HepG2 (cell line): ENCODE measurements at places on chromosomes 16 and 17. TPM values are rescaled to one million over a fixed set of nuclear protein-coding genes. Genes with fewer than 3 reads are reported as not detected.

GRCh38 chr16:4847774-4848587 lies 700 bp downstream of the UBN1 start:
- DNase-seq: peak; percentile 29
- peaks cover 21% of the 10 kb centered on the region; the same call in 2 of the 3 replicates for H3K36me3 ChIP-seq
- H3K4me1 ChIP-seq: peaks cover 52% of the 10 kb centered on the region
- no peaks in the 10 kb centered on the region for H3K27me3 ChIP-seq

GRCh38 chr16:878072-878784 lies 77.7 kb upstream of the GNG13 start:
- no peak overlapping the region for H3K4me3 ChIP-seq
- H3K27ac ChIP-seq: no peak overlapping the region
- no peaks in the 10 kb centered on the region for H3K4me1 ChIP-seq
- no peak for DNase-seq

TMC7 gene
- total RNA-seq: 1.2 TPM in 2 replicates

MAF gene
- total RNA-seq: 0.10 and 0.31 TPM in 2 replicates

CCL1 gene
- not detected in 2 replicates for total RNA-seq

DNA sequence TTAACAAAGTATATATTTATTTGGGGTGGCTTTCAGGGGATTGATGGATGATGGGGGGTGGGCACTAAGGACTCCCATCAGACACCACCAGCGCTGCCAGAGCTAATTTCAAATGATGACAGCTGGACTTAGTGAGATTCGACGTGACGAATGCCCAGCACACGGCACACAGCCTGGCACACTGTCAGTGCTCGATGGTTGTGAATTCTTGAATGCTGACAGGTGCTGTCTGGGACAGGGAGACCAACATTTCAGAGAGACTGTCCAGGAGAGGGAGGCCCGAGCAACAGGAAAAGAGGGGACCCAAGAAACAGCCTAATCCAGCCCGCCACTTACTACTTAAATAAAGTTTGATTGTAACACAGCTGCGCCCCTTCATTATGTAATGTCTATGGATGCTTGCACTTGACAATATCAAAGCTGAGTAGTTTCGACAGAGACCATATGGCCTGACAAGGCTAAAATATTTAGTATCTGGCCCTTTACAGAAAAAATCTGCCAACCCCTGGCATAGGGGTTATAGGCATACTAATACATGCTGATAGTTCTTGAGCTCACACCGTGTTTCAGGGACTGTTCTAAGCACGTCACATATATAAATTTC lies 6.2 kb upstream of the MPRIP start:
- H3K36me3 ChIP-seq: no peaks in the 10 kb centered on the region
- H3K27me3 ChIP-seq: no peaks in the 10 kb centered on the region; the same call in 1 of the 2 replicates
- peaks cover 60% of the 10 kb centered on the region for H3K4me1 ChIP-seq

- H3K4me1 ChIP-seq: no peaks in the 10 kb centered on the region
- no peak for DNase-seq
- H3K4me3 ChIP-seq: no peak overlapping the region
- no peaks in the 10 kb centered on the region for H3K27me3 ChIP-seq
- no peak overlapping the region for H3K27ac ChIP-seq
- H3K36me3 ChIP-seq: no peaks in the 10 kb centered on the region
Measured at GRCh38 chr16:58379736-58380135, 12.5 kb upstream of the GINS3 start.

DNA sequence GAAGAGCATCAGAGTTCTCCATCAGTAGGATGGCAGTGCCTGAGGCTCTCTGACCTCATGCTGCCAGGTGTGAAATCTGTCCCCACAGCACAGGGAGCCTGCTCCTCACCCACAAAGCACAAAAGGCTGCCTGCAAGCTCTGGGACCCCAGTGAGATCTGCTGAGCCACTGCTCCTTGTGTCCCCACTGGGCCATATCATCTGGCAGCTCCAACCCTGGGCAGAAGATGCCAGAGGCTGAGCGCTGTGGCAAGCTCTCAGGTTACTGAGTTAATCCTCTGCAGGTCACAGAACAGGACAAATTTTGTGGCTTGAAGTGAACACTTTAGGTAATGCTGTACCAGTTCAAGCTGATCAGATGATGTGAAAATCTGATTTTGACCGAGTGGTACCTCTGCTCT lies 26.7 kb upstream of the ERN1 start:
- DNase-seq: no peak
- peak overlapping the region; percentile 20; the same call in 1 of the 2 replicates for H3K4me3 ChIP-seq
- H3K27ac ChIP-seq: peak overlapping the region; percentile 88
- no peaks in the 10 kb centered on the region for H3K27me3 ChIP-seq
- peaks cover 10% of the 10 kb centered on the region for H3K36me3 ChIP-seq
- H3K4me1 ChIP-seq: peaks cover 72% of the 10 kb centered on the region

RAB11FIP4 gene
- total RNA-seq: 89.3 and 97.5 TPM in 2 replicates

DNA sequence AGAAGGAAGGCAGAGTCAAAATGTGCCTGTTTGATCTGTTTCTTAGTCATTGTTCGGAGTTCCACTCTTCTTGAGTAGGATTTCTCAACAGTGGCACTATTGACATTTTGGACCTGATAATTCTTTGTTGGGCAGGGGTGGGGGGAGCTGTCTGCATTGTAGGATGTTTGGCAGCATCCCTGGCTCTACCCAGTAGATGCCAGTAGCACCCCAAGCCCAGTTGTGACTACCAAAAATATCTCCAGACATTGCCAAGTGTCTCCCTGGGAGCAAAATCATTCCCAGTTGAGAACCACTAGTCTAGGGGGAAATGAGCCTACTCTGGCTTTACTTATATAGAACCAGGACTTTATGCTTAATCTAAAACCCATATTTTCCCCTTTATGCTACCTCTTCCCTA lies 1.1 kb upstream of the GFOD2 start:
- peaks cover 5% of the 10 kb centered on the region for H3K36me3 ChIP-seq
- peaks cover 42% of the 10 kb centered on the region for H3K4me1 ChIP-seq
- H3K4me3 ChIP-seq: peak overlapping the region; percentile 94
- peak overlapping the region; percentile 67 for H3K27ac ChIP-seq
